ENCODE measurements at places on chromosomes 7 and 10. TPM values are rescaled to one million over a fixed set of nuclear protein-coding genes. Genes with fewer than 3 reads are reported as not detected.

- DNase-seq: no peak
These were observed 202.6 kb upstream of the RNF32 start for GRCh38 chr7:156438011-156438410.

DNA sequence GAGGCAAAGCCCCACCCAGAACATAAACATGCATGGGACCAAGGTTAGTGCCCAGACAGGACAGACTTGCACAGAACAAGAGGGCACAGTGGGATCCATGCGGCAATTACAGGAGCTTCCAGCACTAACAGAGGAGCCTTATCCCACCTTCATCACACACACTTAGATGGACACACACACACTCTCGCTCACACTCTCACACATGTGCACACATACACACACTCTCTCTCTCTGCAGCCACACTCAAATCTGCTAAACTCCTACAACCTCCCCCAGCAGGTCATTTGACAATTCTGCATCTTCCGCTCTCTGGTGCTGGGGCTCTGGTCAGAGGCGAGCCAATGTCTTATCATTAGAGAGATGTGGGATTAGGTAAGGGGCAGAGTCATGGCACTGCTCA lies 120.5 kb downstream of the UBE2H start:
- no peak for DNase-seq

DNA sequence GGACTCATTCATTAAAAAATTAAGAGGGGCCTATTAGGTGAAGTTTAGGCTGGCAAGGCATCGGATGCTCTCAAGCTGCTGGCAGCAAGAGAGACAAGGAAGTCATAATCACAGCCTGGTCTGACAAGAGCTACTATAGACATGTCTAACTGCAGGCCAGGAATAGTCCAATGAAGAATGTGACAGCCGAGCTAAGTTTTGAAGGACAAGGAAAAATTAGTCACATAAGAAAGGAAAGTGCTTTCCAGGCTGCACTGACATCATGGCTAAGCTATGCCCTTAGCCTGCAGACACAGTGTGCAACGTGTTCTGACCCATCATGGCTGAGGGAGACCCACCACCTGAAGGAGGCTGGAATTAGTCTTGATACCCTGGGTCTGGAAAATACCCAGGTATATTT lies 281.1 kb downstream of the PLXNA4 start:
- DNase-seq: no peak

Gene MEST
- total RNA-seq: 951 TPM

Gene CLDN12
- 26.9 TPM for total RNA-seq

Gene ASCC1
- 29.0 TPM for total RNA-seq

DNA sequence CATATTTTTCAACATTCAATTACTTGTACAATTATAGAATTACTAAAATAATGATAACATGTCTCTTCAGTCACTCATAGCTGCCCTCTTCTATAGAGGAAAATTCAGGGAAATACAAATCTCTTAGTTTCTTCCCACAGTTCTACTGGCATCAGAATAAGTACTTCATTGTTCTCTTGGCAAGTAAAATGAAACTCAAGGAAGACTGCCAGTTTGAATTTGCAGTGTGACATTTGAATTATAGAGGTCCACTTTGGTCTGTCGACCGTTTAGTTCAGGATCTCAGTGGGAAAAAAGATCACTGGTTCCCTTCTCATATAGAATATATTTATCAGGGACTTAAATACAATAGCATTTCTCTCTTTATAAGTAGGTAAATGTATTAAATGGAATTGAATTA lies 114.5 kb downstream of the PON1 start:
- DNase-seq: peak; percentile 94

Measured in tongue (tissue), 3 donors.